ENCODE measurements at places on chromosomes 11 and 22.

DNA sequence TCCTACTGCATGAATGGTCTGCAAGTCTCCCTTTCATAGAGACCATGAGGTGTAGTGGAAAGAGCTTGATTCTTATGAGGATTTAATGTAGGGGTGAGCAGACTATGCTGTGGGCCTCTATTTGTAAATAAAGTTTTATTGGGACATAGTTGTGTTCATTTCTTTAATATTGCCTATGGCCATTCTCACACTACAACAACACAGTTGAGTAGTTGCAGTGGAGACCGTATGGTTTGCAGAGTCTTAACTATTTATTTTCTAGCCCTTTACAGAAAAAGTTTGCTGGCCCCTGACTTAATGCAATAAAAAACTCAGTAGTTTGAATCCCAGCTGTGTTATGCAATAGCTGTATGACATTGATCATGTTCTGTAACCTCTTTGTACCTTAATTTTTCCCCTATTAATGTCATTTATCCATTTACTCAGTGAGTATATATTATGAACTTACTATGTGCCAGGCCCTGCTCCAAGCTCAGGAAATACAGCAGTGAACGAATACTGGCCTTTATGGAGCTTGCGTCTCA is 106.3 kb downstream of the ATXN10 start:
- DNase-seq: no peak

DNA sequence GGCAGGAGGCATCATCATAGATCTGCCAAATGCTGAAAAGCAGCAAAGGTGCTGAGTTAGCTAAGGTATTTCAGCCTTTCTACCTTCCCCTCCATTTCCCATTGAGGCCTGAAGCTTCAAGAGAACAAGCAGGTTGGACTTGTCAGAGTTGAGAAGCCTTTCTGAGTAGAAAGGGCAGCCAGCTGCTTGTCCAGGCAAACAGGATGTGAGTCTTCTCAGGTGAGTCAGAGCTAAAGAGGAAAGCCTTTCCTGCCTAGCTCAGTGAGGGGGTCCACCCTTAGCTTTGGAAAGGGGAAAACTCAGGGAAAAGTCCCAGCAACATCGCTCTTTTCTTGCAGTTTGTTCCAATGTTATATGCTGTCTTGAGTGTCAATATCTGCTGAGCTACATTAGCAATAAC is 13.2 kb upstream of the MPZL2 start:
- DNase-seq: no peak

DNA sequence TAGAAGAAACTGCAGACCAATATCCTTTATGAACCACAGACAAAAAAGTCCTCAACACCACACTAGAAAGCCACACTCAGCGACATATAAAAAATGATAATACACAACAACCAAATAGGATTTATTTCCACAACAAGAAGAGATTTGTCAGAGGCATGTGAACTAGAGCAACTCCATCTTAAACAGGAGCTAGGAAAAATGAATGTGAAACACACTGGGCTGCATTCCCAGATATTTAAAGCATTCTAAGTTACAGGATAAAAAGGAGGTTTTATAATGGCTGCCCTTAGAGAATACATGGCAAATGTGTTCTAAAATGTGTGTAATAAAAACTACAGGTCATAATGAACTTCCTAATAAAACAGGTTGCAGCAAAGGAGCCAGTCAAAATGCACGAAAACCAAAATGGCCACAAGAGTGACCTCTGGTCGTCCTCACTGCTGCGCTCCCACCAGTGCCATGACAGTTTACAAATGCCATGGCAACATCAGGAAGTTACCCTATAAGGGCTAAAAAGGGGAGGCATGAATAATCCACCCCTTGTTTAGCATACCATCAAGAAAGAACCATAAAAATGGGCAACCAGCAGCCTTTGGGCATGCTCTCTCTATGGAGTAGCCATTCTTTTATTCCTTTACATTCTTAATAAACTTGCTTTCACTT is 21.8 kb downstream of the XKR3 start:
- DNase-seq: no peak

DNA sequence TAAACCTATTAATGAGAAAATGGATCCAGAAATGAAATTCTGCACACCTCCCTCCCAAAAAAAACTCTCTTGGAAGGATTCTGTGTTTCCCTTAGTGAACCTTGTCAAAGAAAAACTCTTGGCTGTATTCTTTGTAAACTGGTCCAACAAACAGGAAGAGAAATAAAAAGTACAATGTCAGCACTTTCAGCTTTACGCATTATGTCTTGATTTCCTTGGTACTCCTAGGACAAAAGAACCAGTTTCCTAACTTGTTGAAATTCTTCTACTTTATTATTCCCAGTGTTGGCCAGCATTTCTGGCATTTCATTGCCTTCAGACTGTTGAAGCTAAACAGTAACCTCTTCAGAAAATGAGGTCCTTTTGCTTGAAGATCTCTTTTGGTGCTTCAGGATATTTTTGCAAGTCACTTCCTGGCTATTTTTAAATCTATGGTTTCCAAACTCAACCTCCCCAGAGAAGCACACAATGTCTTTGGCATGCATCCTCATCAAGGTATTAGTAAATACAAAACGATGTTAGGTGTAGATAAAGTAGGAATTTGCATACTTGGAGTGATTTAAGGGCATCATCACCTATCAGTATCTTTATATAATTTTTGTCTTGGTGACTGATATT is 342.7 kb downstream of the AASDHPPT start:
- no peak for DNase-seq

- DNase-seq: no peak
Observed at GRCh38 chr11:105315287-105315686, 175.7 kb upstream of the CARD18 start.

DNA sequence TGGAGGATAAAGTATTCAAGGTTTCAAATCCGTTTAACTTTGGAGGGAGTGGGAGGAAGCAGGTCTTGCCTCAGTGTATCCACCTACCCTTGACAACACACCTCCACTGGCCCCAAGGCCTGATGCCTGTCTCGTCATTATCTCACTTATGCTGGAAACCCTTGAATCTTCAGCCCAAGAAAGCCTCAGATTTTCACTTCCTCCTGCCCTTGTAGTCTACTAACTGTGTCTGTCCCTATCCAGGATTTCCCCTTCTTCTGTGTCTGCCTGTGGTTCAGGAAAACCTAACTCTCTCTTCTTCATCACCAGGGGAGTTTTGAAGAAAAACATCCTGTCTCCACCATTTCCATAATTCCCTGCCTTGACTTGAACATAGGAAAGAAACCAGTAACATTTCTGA is 56.1 kb downstream of the SYT9 start:
- no peak for DNase-seq

GRCh38 chr11:78645226-78646202 is 70.8 kb upstream of the NARS2 start:
- peak; percentile 31 for DNase-seq

DNA sequence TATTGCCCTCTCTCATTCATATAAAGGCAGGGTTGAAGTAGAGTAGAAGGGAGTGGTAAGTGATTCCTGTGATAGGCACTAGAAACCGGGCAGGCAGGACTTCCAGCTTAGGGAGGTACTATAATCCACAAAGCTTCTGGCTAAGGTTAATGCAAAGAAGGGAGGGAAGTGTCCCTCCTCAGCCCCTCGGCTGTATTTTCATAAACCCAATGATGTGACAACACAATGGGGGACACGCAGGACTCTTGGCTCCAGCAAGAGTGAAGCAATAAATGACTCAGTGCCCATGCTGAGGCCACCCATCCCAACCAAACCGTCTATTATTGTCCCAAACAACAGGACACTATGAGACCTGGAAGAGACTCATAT is 90.7 kb downstream of the ETS1 start:
- DNase-seq: no peak

- no peak for DNase-seq
Observed at GRCh38 chr22:34879001-34879400, 187.0 kb upstream of the ISX start.

- DNase-seq: no peak
Observed at GRCh38 chr11:12319988-12320387, 57.4 kb upstream of the PARVA start.

- DNase-seq: no peak
Observed at GRCh38 chr22:33864723-33865130, 55.5 kb downstream of the LARGE1 start.

DNA sequence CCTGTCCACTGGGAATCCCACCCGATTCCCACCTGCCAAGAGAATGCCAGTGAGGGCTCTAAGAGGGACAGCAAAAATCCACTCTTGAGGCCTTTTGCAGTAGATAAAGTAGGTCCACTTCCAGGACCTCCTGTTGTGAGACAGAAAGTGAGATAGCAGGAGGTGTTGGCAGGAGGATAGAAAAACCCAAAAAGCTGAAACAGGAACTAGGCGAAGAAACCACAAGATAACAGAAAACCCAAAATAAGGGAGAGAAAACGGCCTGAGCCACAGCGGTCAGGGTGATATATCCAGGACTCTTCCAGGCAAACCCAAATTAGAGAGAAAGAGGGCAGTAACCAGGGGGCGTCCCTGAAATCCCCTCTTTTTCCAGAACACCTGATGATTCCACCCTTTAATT is 79.7 kb upstream of the LINC01488 start:
- DNase-seq: no peak

GRCh38 chr11:25702417-25702816 is 629.5 kb upstream of the ANO3 start:
- DNase-seq: no peak
